Activated T-cell treated with anti-CD3 and anti-CD28 coated beads for 48 hours (primary cell): ENCODE measurements at places on chromosomes 4 and X.

DNA sequence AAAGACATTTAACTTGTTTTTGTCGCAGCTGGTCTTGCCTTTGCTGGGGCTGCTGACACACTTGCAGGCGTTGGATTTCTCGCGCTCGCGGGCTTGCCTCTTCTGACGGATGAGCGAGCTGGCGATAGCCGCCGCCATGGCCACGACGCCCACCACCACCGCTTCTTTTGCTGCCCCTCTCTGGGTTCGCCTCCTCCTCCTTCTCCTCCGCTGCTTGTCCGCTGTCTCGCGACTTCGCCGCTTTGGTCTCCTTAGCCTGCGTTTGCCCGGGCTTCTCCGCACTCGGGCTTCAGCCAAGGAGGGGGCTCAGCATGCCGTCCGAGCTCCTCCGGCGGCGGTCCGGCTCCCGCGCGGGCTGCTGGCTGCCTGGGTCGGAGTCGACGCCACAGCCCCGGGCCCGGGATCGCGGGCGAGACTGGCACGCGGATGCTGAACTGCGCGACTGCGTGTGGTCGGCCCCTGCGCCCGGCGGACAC, 613 bp downstream of the FGF13 start:
- DNase-seq = no peak

GRCh38 chr4:140947506-140947905, 185.8 kb downstream of the RNF150 start:
- DNase-seq = no peak

DNA sequence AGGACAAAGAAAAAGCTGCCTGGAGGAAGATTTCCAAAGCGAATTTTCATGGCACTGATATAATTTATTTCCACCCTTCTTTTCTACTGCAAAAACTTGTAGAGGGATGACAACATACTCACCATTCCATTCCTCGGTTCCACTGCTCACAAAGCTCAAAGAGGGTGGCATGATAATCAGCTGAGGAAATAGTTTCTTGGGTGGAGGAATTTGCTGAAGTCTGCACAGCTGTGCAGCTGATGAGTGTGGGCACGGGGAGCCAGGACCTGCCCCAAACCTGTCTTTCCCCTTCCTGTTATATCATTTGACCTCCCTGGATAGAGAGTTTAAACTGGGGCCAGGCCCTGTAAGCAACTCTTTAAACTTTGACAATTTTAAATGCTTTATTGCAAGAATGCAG, 160.6 kb downstream of the PACRGL start:
- no peak for DNase-seq

- DNase-seq = no peak
Measured at GRCh38 chr4:81482326-81482725, 10.6 kb upstream of the RASGEF1B start.

DNA sequence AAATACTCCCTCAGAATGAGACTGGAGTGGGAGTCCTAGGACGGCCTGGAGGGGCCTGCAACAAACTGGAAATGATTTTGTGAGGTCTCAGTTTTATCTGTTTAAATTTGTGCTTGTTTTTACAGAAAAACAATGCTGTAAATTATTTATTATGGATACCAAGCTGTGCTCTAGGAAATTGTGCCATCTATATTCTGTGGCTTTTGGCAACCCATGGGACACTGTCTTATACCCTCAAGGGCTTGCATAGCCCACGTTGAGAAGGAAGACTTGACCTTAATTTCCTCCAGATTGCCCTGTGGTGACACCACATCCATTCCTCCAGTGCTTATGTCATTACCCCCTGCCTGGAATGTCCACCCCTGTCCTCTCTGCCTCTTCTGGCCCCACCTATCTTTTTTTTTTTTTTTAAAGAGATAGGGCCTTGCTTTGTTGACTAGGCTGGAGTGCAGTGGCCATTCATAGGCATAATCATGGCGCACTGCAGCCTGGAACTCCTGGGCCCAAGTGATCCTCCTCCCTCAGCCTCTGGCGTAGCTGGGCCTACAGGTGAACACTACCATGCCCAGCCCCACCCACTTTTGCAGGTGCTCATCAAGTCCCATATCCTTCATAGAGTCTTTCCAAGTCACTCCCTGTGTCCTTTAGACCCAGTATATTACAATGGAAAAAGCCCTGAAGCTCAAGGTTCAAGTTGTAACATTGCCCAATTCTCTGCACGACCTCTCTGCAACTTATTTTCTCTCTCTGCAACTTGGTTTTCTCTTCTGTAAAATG, 77.4 kb downstream of the HPRT1 start:
- DNase-seq = no peak

GRCh38 chrX:23389196-23389792, 54.6 kb downstream of the PTCHD1 start:
- DNase-seq = no peak

DNA sequence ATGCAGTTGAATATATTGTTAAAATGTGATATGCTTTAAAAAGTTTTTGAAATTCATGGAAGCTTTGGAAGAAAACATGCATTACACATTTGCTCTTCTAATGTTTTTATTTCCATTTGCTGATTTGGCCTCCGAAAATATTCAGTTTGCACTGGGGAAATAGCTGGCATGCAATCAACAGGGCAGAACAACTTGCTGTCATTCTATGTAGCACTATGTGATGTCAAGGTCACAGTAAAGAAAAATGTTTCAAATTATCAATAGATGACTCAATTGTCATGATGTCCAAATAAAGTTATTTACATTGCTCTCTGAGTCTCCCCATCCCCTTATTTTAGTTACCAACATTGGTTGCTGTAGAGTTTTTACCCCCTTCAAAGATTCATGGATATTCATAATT, 119.2 kb downstream of the TLL1 start:
- no peak for DNase-seq

DNA sequence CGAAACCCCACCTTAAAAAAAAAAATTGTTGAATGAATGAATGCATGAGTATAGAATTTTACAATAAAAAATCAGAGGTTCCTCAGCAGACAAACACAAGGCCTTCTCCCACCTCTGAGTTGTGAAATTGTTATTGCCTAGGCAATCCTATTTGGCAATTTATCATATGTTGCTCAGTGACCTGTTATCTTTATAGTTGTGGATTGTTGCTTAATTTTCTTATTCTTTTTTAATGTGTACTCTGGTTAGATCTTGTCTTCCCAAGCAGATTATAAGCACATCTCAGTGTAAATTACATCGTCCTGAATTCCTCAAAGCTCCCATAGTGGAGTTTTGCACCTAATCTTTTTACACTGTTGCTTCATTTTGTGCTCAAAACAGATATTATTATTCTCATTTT, 71.9 kb downstream of the RBM47 start:
- DNase-seq = no peak

GRCh38 chr4:54505996-54506395, 151.8 kb upstream of the KIT start:
- no peak for DNase-seq
